ENCODE measurements at places on chromosomes 2 and 18.

- DNase-seq: no peak
These were observed 176.8 kb upstream of the ALKAL2 start for GRCh38 chr2:464562-465309.

DNA sequence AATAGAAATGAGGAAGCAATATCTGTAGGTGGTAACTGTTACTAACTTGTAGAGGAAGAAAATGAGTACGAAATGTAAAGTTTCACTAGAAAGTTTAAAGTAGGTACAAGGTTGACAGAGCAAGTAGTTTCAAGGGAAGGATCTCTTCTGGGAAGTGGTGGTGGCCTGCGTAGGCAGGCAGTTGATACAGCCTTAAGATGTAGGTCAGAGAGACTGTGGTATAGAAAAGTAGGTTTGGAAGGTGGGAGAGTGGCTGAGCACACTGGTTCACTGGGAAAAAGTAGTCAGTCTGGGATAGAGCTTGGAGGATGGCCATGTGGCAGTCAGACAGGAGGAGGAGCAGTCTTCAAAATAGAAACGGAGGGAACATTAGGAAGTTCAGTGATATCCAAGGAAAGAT lies 23.5 kb downstream of the KDM3A start:
- no peak for DNase-seq

DNA sequence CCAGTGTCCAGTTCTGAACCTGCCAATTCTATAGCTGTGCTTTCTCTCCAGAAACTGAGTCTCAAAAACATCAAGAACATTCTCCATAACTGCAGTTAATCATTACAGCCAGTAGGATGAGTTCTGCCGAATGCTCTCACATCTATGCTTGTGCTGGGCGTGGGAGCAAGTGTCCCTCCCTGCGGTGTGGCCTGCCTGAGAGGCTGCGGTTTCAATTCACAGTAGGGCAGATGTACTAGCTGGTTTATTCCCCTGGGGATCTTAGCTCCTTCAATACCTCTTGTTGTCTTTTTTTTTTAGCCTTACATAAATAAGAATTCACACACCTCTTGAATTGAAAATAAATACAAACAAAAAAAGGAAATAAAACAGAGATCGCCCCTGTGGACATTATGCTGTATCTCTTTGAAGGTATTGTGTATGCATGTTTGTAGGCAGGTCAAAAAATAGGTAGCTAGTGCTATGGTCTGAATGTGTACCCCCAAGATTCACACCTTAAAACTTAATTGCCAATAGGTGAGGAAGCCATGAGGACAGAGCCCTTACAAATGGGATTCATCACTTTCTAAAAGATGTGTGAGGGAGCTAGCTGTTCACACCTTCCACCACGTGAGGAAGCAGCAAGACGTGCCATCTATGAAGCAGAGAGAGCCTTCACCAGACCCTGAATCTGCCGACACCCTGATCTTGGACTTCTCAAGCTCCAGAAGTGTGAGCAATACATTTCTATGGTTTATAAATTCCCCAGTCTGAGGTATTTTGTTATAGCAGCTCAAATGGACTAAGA lies 74.3 kb downstream of the BCL2L11 start:
- DNase-seq: no peak

DNA sequence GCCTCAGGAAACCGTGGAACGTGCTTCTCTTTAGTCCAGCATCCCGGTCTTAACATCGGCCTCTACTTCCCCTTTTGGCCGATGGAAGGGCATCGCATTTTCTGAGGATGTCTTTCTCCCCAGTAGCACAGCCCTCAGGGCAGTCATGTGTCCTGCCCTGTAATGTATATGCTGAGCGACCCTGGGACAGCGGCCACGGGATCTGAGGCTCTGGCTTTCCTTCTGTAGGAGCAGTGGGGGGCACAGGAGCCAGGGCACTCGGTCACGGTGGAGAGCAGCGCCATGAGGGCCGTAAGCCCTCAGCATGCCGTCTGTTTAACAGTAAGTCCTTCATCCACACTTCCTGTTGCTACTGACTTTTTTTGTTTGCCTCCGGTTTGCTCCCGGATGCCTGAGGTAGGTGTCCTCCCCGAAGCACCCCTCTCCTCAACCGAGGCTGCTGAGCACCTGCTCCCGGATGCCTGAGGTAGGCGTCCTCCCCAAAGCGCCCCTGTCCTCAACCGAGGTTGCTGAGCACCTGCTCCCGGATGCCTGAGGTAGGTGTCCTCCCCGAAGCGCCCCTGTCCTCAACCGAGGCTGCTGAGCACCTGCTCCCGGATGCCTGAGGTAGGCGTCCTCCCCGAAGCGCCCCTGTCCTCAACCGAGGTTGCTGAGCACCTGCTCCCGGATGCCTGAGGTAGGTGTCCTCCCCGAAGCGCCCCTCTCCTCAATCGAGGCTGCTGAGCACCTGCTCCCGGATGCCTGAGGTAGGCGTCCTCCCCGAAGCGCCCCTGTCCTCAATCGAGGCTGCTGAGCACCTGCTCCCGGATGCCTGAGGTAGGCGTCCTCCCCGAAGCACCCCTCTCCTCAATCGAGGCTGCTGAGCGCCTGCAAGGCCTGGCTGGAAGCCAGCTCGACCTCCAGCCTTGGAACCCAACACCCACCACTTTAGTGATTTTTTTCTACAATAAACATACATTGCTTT lies 169.3 kb downstream of the HDAC4 start:
- DNase-seq: no peak

DNA sequence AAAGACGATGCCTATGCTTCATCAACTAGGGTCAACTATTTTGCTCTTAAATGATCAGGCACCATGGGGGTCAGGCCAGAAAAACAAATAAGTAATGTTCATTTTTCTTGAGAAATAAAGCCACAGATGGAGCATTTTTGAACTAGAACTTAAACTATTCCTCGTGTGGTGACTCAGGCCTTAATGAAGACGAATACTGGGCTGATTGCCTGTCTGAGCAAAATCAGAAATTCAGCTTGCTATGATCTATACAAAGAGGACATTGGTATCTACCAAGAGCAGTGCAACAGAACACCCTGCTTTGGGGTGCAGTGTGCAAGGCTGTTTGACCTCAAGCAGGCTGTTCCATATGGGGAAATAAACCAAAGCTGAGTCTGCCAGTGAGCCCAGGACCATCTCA lies 176.0 kb downstream of the NRP2 start:
- DNase-seq: no peak

GRCh38 chr2:3319745-3320566 lies 57.7 kb downstream of the EIPR1 start:
- no peak for DNase-seq

- DNase-seq: no peak
These were observed 326.3 kb upstream of the TNP1 start for GRCh38 chr2:217186152-217186551.
